ENCODE measurements at places on chromosomes 3 and 15.

DNA sequence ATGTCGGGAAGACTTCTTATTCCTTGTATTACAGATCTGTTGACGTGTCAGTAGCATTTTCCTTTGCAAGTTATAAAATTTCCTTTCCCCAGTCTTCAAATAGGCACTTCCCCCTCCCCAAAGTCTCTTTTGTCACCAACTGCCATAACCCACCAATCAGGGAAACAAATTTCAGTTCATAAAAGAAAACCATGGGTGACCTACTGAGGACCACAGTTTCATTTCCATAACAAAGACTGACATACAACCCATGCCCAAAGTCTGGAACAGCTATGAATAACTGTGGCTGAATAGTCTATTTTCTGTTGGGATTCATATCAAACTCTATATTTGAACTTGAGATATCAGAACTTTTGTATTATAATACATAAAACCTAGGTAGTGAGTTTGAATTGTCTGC lies 307.8 kb downstream of the KBTBD8 start:
- no peak for DNase-seq

- no peak for DNase-seq
Measured at GRCh38 chr3:127658234-127658633, 14.5 kb upstream of the ABTB1 start.

- no peak for DNase-seq
Measured at GRCh38 chr15:63630036-63630751, 33.0 kb downstream of the FBXL22 start.

GRCh38 chr3:107910713-107911259 lies 180.0 kb downstream of the CD47 start:
- peak; percentile 15 for DNase-seq

DNA sequence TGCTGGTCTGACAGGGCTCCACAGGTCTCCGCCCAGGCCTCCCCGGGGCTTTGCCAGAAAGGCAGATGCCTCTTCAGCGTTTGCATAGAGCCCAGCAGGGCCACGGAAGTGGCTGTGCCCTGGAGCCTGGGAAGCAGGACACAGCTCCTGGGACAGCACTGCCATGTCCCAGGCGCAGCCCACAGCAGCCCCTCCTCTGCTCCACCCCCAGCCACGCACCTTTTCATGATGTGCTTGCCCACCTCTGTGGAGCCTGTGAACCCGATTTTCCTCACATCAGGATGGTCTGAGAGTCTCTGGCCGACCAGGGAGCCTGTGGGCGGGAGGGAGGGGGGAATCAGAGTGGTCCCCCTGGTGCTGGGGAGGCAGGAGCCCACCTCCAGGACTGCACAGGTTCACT lies 33.9 kb upstream of the SLC41A3 start:
- DNase-seq, result no peak

GRCh38 chr3:197746209-197746608 lies 3.5 kb upstream of the FYTTD1 start:
- no peak for DNase-seq

DNA sequence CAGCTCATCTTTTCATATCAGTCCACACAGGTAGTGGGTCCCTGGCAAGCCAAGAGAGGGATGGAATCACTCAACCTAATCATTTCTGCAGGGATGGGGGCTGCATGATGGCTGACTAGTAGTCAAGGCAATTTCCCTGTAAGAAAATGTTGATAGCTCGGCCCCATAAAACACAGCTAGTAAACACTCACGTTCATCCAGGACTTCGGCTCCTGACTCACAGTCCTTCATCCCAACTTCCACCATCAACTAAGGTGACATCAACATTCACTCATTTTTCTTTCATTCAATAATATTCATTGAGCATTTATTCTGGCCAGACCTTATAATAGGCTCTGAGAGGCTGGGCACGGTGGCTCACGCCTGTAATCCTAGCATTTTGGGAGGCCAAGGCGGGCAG lies 4.4 kb upstream of the ACAP2 start:
- DNase-seq, result no peak

Measured in activated T-cell treated with anti-CD3 and anti-CD28 coated beads, Interleukin-2, amount 50 U/mL, for 72 hours (primary cell).